ENCODE measurements at places on chromosomes 4 and X.

DNA sequence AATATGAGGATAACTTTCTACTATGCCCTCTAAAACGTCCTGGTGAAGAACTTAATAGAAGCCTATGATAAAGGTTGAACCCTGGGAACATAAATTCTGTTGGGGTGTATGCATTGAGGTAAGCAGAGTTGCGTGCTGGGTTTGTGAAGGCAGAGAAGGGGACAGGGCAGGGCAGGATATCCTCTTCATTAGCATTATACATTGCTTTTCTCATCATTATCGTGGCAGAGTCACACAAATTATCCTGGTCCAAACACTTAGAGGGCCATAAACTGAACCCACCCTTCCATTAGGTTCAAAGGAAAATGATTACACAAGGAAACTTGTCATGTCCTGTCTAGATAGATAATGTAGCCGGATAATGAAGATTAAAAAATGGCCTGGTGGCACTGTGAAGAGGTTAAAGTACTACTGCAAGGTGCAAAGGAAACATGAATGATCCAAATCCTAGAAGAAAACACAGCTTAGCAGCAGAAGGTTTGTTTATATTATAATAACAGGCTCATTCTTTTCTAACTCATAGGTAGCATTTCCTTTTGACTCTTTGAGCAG lies 189.1 kb downstream of the SPCS3 start:
- no peak for DNase-seq

DNA sequence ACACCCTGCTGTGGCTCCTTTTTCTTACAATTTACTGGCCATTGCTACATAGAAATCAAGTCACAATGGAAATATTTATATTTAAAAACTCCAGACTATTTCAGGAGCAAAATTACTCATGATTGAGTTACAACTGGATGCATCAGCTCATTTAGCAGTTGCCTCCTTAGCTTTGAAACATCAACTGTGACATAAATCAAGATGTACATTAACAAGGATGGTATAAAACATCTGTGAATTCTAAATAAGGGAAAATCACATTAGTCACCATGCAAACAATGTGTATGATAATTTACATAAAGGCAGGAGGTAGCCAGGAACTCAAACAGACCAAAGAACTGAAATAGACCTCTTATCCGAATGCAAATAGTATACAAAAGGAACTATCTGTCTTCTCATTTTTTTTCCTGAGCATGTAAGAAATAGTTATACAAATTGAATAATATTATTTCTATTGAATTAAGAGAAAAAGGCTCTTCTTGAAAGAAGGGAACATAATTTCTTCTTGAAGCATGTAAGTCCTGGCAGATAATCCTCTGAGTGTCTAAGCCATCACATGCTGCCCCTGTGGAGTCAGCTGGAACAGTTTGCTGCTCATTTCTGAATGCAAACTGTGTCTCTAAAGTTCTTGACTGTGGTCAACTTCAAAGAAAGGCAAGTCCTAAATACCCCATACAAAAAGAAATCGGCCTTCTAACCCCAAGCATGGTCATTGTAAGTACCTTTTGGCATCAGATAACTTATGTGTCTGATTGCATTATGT lies 151.2 kb downstream of the NAA11 start:
- no peak for DNase-seq

GRCh38 chr4:93178279-93178678 lies 650.3 kb upstream of the ATOH1 start:
- no peak for DNase-seq

DNA sequence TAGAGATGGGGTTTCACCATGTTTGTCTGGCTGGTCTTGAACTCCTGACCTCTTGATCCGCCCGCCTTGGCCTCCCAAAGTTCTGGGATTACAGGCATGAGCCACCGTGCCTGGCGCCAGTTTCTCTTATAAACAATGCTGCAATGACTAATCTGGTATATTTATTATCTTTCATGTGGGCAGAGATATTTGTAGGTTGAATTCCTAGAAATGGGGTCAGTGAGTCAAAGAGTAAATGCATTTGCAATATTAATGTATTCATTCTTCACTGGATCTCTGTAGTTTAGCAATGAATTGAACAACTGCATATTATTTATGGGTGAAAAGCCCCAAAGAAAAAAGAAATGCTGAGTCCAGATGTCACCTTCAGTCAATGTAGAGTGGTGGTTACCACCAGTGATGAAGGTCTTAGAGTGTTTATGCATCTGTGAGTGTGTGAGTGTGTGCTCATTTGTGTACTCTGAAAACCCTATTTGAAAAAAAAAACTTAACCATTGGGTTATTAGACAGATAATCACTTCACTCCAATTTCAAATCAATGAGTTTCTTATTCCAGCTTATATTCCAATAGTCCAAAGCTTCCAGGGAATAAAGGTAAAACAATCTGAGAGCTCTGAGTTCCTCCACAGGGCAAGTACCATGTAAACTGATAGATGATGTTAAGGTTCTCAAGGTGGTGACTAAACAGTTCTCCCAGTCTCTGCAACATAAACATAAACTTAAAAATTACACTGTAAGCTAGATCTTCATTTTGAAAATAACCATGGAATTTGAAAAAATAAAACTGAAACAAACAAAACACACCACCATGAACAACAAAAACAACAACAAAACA lies 22.6 kb upstream of the CD38 start:
- DNase-seq = no peak

DNA sequence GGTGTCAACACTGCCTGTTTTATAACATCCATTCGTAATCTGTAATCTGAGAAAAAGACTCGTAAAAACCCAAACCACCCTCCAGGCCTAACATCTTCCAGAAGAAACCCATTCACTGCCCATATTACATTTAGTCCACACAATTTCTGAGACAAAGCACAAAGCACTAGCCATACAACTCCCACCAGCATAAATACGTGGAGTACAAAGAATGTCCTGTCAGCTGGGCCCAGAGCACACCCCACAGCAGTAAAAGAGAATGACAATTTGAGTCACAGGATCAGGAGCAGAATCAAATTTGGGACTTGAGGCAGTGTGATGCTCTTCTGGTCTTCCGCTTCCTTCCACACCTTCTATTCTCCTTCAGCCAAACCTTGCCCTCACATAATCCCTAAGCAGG lies 6.8 kb downstream of the MECP2 start:
- no peak for DNase-seq

DNA sequence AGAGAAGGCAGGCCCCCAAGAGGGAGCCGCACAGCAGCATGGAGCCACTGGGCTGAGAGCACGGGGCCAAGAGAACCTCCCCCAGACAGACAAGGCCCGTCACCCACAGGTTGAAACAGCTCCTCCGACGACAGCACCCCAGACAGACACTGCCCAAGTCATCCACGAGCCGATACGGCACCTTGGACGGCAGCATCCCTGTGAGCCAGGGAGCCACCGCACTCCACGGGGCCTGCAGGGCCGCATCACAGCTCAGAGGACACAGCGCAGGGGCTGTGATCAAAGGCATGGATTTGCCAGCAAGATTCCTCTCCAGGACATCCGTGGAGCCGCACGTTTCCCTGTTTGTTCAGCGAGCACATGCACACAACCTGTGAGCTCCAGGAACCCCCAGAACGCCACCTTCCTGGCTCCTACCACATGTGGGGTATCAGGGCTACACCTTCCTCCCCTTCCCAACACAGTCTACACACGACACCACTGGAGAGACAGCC lies 3.9 kb downstream of the CTBP1 start:
- no peak for DNase-seq

GRCh38 chr4:120071192-120071795 lies 4.6 kb upstream of the MAD2L1 start:
- peak; percentile 14 for DNase-seq

DNA sequence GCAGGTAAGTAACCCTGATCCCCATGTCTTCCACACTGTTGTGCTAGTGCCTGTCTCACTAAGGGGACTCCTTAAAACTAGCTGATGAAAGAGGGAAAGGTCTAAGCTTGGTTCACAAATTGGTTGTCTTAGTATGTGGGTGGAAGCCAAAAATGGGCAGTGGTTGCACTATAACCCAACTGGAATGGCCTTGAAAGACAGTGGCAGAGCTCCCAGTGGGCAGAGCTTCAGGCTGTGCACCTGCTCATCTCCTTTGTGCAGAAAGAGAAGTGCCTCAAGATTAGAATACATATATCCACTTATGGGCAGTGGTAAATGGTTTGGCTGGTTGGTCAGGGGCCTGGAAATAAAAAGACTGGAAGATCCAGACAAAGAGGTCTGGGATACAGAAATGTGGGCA lies 7.2 kb downstream of the SYN1 start:
- no peak for DNase-seq

DNA sequence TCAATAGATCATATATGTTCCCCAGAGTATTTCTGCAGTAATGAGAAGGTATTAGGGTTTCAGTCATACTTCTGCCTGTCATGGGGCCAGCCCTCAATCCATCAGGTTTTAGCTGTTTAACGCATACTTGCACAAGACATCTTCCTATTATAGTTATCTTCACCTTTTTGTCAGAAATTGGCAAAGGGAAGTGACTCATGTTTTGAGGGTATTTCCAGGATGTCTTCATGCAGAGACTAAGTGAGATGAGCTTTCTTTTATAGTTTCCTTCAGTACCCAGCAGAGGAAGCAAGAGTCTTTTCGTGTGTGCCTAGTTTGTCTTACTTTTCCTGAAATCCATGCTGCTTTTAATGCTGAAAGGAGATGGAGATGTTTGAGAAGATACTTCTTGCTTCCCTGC lies 9.5 kb downstream of the CSTF2 start:
- peak; percentile 20 for DNase-seq

- peak; percentile 15 for DNase-seq
Measured at GRCh38 chr4:98657531-98658286, 702 bp downstream of the TSPAN5 start.

- DNase-seq = no peak
Measured at GRCh38 chrX:53422861-53423306, at the start of gene RIBC1. RIBC1 (plus strand) TSS chrX:53422873; CDS start chrX:53426277, 3,404 bp downstream.

- no peak for DNase-seq
Measured at GRCh38 chrX:149898554-149898953, 17.6 kb downstream of the MAGEA8 start.

- no peak for DNase-seq
Measured at GRCh38 chr4:159049780-159050375, 53.0 kb upstream of the RAPGEF2 start.

DNA sequence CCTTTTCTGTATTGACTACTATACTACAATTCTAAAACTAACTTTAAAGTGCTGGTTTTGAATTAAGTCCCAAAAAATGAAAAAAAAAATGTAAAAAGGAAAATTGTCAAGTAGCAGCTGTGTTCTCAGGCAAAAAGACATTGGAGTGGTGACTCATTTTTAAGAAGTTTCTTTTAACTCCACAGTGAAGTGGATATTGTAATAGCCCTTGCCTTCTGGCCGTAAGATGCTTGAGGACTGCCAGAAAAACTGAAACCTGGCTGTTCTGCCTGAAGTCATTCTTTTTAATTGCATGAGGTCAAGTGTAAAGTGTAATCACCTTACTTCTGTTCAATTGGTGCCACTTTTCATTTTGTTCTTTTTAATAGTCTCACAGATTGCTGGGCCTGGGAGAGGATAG lies 28.9 kb downstream of the SPANXD start:
- no peak for DNase-seq

GRCh38 chr4:15488658-15489470 lies 19.2 kb downstream of the CC2D2A start:
- DNase-seq = no peak

DNA sequence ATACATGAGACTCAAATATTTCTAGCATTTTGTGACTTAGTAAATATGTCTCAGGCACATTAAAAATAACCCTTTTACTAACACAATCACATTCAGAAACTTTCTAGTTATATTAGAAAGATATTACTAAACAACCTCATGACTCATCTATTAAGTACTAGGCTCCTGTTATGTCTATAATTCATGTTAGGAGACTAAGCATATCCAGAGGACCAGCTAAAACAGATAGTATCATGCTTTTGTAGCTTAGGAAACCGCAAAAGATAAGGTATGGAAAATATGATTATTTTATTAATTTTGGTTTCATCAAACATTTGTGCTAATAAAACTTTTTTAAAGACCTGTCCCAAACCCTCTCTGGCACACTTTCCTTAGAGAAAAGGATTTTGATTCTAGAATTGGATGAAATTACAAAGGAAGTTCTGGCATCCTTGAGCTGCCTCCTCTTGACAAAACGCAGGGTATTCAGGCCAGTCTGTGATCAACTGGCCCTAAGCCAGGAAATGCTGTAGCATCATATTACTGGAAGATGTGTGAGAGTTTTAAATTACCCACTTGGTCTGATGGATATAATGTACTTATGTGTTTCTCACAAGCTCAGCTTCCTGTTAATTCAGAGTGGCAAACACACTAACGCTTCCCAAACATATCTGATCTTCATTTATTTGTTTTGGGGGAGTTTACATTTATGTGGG lies 60.4 kb downstream of the NRK start:
- no peak for DNase-seq

DNA sequence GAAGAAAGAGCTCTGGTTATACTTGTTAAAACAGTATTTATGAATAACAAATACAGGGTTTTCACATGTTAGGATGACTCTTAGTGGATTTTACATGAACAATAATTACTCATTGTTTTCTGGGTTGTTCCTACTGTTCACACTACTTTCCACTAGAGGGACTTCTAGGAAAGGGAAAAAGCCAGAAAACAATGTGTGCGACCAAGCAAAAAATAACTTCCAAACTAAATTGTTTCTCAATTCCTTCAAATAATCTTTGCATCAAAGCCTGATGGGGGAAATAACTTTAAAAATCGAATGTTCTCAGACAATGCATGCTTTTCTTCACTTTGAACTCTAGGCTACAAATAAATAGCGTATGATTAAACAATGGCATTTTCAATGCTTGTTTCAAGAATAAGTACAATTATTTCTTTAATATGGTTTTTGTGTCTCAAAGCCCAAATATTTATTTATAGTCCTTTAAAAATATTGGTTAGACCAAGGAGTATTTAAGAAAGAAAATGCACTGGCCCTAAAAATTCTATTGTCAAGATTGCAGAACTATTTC lies 72.1 kb upstream of the ETNPPL start:
- DNase-seq = no peak

DNA sequence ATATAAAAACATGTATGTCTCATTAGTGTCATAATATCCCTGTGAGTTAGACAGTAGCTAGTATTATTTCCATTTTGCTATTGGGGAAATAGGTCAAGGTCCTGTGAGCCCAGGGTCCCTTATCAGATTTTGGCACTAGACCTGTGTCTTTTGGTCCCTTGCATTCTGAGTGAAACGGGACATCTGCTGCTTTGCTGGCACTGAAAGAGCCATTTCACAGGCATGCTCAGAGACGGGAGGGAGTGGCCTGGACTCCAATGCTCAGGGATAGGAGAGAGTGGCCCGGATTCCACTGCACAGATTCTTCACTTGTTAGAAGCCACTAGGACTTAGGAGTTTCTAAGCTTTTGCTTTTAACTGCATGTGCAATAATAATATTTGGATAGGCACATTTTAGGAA lies 177.2 kb downstream of the TSPAN5 start:
- no peak for DNase-seq

GRCh38 chrX:41677183-41678060 lies 11.4 kb upstream of the GPR34 start:
- DNase-seq = no peak

GRCh38 chr4:93912146-93912545 lies 83.6 kb downstream of the ATOH1 start:
- no peak for DNase-seq

GRCh38 chr4:8275548-8275910 lies 6.0 kb downstream of the HTRA3 start:
- DNase-seq = no peak
